ENCODE measurements at places on chromosomes 2 and 18.

DNA sequence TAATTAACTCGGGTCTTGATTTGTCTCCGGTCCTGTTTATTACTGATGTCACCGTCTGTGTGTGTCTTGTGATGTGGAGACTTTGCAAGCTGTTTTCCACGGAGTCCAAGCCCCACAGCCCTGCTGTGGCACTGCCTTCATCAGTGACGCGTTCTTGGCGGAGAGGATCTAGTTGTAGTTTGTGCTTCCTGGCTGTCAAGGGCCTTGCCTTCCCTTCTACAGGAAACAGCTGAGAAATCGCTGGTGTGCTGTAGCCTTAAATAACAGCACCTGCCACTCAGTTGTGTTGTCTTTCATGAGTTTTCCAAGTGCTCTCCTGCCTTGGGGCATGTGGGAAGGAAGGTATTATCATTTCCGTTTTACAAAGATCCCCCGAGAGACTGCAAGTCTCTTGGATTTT, 26.3 kb downstream of the CTIF start:
- DNase-seq, result no peak

DNA sequence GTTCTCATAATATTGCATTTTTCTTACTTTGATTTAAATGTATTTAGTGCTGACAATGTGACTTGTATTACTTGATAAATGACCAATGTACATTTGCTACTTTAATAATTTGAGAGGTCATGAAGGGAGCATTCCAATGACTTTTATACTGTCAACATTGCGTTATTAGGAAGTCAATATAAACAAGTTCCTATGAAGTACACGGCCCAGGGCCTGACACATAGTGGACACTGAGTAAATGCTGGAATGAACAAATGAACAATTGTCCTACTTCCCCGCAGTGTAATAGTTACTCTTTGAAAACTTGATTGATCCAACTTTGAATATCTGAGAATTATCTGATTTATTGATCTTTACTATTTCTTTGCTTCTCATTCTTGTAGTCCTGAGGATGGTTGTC, 47.3 kb downstream of the PKP4 start:
- DNase-seq, result no peak

DNA sequence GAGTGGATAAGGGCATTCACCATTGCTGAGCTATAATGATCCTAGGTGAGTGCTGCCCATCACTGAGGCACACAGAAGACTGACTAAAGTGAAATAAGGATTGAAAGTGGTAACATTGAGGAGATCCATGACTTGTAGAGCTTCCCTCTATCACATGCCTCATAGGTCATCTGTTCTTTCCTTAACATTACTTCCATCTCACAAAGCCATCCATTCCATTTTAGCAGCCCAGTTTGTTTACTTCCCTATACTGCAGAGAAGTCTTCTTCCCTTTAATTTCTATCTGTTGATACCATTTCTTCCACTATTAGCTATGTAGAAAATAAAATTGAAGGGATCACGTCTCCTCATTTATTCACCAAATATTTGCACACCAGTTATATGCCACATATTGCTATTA, 32.1 kb downstream of the ME2 start:
- no peak for DNase-seq

GRCh38 chr2:101773137-101773536, 75.6 kb downstream of the MAP4K4 start:
- no peak for DNase-seq

GRCh38 chr2:38218591-38218991, 142.6 kb upstream of the CYP1B1 start:
- DNase-seq, result peak; percentile 14

GRCh38 chr2:207995887-207996286, 29.4 kb downstream of the PLEKHM3 start:
- DNase-seq, result no peak

DNA sequence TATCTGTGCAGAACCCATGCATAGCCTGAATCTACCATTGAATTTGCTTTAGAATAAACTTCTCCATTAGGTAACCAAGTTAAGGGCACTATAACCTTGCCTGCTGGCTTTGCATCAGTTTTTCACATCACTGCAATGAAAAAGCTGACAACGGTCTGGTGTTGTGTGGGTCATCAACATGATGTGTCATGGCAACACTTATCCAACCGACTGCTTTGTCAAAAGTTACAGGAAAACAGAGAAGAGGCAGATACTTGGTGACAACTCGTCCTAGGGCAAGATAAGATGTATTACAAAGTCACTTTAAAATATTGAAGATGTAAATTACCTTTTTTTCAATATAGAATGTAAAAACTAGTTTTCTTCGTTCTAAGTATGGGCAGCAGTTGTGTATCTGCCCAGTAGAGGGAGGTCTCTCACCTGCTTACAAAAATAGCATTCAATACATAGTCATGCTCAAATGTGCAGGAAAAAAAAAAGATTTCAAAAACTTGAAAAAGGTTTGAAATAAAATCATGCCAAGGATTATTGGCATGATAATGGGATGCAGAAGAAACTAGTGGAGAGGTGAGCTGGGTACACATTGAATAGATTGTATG, 96.3 kb downstream of the EVA1A start:
- DNase-seq, result no peak

- DNase-seq, result no peak
These were observed 27.1 kb upstream of the TFPI start for GRCh38 chr2:187581125-187581896.

GRCh38 chr18:76982841-76983583, 149.6 kb downstream of the MBP start:
- DNase-seq, result peak; percentile 72

GRCh38 chr2:8676191-8676920, 5.5 kb upstream of the ID2 start:
- DNase-seq, result peak; percentile 91

- DNase-seq, result no peak
These were observed 519.9 kb downstream of the RNF144A start for GRCh38 chr2:7437141-7437540.

DNA sequence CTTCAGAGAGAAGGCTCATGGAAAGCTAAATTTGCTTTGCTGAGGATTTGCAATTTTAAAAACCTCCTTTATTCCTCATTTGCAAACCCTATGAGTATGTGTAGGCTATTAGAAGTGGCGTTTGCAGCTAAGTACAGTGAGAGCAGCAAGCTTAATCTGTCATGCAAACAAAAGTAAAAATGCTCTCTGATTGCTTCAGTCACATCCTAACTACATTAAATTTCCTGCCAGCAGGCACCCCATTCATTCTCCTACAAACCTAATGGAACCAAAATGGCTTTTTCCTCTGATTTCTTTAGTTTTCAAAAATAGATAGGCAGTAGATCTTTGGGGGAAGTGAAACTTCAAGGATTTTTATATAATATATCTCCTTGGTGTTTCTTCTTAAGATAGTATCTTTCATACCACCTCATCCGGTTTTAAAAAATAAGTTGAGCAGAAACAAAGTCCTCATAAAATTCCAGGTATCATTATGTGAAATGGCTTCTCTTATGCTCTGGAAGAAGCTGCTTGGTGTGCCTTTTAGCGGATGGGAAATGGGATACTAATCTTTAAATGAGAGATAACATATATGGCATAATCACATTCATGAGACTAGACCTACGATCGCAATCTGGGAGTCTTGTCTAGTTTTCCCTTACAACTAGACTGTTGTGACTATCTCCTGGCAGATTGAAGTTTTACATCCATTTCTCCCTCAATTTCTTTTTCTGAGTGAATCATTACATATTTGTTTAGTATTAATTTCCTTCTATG, 49.1 kb downstream of the CLIP4 start:
- DNase-seq, result no peak

DNA sequence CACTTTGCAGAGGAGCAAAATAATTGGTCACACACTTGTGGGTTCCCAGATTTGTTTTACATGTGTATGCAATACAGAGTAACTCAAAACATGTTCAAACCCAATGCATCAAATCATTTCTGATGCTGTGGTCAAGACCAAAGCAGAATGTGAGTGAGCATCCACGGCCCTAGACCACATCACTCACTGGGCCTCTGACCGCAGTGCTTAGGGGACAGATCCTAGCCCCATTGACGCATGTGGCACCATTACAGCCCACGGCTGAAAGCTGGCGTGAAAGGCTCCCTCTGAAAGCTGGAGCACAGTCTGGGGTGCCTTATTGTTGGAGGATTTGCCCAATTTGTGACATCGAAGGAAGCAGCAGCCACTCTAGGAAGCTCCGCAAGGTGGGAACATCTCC, 498.8 kb upstream of the TCF4 start:
- DNase-seq, result no peak

DNA sequence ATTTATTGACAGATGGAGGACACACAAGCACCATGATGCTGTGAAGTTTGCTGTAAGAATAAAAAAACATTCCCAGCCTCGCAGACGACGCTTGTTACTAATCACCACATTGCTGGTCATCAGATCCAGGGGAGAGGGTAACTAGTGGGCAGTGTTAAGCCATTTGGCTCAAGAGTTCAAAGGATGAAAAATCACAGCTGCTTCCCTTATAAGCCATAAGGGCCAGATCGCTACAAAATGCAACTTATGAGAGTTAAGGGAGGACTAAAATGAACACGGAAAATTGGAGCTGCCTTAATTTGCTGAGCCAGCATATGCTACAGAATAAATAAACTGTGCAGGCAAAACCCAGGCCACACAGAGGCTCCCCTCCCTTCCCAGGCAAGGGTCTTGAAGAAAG, 522.6 kb downstream of the TDRD15 start:
- no peak for DNase-seq

- no peak for DNase-seq
These were observed 34.2 kb downstream of the NDUFA10 start for GRCh38 chr2:239990966-239991365.

DNA sequence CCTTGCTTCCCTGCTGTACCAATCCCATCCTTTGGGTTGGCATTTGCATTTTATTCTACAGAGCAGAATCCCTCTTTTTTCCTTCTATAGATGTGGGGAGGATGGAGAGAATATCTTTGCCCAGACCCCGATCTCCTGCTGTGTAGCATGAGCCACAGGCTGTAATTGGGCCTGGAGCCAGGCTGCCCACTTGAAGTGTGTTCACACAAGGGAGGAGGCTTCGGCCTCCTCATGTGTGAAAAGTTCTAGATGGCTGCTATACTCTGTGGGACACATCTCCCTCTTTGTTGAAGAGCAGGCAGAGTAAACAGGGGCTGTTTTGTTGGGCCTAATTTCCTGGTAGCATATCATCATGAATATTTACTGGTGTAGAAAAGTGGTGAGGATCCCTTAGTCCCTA, 126.3 kb downstream of the XRCC5 start:
- DNase-seq, result no peak

GRCh38 chr2:221671515-221671914, 99.4 kb upstream of the EPHA4 start:
- no peak for DNase-seq

- DNase-seq, result no peak
These were observed 243.1 kb upstream of the FANCL start for GRCh38 chr2:58484221-58484620.

GRCh38 chr2:141142025-141142424, 988.8 kb downstream of the LRP1B start:
- no peak for DNase-seq

- no peak for DNase-seq
These were observed 138.9 kb downstream of the MEIS1 start for GRCh38 chr2:66573821-66574233.

DNA sequence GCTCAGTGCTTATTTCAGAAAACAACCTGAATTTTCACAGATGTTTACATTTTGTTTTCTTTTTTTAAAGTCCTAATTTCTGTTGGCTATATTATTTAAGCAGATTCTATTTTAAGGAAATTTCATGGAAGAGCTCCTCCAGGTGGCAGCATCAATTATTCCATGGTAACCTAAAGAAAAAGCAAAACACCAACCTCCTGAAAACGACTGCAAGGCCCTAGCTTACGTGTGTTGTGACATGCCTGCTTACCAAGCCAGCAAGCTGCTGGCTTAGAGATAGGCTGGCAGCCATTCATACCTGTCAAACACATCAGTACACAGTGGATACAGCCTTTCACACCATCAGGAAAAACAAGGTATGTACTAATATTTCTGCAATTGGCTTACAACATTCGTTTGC, 64.9 kb downstream of the LPIN2 start:
- DNase-seq, result peak; percentile 46

GRCh38 chr2:70043252-70043875, 43.9 kb upstream of the PCBP1 start:
- no peak for DNase-seq

DNA sequence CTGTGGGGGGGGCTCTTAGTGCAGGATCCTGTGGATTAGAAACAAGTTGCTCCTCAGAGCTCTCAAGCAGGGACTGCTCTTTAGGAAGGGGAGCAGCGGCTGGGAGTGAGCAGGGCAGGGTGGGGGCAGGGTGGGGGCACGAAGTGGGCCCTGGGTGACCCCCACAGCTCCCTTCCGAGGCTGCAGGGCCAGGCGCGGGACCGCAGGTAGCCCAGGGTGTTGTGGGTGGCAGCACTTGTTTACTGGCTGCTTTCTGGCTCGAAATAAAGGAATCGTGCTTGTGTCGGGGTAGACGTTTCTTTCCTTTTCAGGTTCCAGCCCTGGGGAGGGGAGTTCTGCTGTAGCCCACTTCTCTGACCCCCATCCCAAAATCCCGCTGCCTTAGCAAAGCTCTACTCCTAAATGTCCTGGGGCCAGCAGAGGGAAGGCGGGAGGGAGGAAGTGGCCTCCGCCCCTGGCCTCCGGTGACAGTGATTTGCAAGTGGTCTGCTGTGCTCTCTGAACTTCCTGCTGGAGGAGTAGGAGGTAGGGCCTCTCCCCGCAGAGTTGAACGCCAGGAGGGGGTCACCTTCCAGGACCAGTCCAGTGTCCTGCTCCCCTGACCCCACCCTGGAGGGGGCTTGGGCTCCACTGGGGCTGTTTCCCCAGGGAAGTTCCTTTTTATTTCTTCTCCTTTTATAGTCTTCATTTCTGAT, 8.3 kb downstream of the NEU4 start:
- no peak for DNase-seq

DNA sequence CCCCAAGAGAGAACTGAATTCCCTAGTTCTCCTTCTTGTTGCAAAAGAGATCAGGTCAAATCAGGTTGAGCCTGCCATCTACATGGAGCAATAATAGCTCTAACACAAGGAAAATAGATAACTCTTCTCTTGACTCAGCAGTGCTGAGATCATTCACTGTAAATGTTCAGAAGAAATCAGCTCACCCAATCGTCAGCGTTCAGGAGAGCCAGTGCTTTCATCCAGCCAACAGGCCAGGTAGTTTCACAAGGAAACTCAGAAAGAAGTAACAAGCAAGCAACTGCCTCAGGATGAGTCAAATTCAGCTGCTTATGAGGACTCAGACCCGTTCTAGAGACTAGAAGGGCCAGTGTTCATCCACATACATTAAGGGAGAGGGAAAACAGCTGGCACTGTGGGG, 5.9 kb downstream of the LMAN2L start:
- DNase-seq, result no peak

- no peak for DNase-seq
These were observed 36.5 kb upstream of the PTPN4 start for GRCh38 chr2:119723186-119723585.

DNA sequence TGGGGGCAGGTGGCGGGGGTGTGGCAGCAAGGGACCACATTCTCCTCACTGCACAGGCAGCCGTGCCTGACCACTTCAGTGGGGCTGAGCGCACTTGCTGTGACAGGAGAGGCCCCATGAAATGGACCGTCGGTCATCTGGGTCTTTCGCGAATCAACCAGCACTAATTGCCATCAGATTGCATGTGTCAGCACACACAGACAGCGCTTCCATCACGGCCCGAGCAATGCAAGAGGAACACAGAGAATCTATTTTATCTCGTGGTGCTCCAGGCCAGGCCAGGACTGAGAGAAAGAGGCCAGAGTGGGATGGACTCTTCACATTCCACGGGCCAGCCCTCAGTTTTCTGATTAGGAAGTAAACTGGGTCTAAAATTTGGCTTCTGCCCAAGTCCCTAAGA, 87.0 kb downstream of the EIPR1 start:
- DNase-seq, result no peak

- DNase-seq, result no peak
These were observed 869 bp downstream of the STARD7 start for GRCh38 chr2:96207774-96208142.
